ENCODE measurements at places on chromosomes 2 and 18.

DNA sequence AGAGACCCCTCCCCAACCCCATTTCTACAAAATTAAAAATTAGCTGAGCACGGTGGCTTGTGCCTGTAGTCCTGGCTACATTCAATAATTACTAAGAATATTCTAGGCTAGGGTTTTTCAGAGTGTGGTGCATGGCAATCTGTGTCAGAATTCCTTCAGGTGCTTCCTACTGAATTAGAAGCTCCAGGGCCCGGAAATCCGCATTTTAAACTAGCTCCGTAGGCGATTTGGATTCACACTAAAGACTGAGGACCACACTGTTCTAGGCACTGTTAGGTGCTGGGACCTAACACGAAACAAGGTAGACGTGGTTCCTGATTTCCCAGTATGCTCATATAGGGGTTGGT, 628 bp upstream of the ZFAND2B start:
- no peak for DNase-seq

GRCh38 chr18:41681138-41681880, 273.7 kb upstream of the PIK3C3 start:
- no peak for DNase-seq

- DNase-seq, result peak; percentile 3
Observed at GRCh38 chr18:50410008-50410407, 35.2 kb downstream of the SKA1 start.

GRCh38 chr2:234887195-234887594, 64.6 kb upstream of the SH3BP4 start:
- no peak for DNase-seq

DNA sequence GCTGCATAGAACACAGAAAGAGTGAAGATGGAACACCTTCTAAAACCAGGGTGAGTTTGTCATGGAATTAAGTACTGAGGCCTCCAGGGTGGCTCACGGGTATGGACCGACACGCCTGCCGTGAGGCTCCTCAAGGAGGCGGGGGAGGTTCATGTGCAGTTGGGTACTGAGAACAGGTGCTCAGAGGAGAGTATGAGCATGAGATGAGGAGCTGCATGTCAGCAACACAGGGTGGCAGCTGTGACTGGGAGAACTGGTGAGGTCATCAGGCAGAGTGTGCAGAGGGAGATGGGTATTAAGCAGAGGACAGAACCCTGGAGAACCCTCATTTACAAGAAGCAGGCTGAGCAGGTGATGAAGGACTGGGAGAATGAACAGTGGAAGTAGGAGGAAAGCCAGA, 63.2 kb upstream of the KLHL29 start:
- no peak for DNase-seq

DNA sequence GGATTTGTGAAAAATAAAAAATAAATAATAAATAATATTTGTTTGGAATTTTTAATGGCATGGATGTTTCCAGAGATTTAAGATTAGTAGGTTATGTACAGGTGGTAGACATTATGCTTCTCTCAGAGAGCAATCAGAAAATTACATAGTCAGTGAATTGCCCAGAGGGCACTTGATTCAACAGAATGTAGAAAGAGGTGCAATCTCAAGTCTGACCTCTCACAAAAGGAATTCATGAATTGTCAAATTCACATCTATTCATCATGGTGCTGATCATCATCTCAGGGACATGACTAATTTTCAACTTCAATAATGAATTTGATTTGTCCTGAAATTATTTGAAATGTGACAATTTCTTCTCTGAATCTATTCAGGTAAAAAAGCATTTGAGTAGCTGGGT, 172.5 kb downstream of the PDE11A start:
- DNase-seq, result no peak

- no peak for DNase-seq
Observed at GRCh38 chr2:229273006-229273722, 2.1 kb upstream of the PID1 start.

GRCh38 chr18:47184419-47185050, 8.4 kb upstream of the IER3IP1 start:
- DNase-seq, result peak; percentile 56

DNA sequence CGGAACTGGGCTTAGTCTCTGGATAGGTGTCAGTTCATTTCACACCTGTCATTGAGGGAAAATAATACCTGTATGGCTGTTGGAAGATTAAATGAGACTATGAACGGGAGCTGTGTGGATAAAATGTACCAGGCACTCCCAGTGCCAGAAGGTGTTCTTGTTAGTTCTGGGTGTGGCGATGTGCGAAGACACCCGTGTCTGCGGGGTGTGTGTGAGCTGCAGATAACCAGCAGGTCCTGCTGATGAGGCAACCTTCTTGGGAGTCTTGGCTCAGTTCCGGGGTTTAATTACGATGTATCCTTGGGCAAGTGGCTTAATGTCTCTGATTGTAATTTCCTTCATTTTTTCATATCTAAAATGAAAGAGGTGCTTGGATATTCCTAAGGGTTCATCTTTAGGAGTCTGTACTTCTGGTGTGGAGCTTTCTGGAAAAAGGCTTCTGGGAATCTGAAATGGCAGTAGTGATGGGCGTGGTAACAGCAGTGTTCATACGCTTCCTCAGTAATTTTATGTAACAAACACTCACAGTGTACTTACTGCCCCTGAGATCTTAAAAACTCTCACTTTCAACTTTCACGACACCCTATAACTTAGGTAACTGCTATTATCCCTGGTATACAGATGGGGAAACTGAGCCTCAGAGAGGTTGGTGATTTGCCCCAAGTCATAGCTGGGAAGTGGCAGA, 35.0 kb downstream of the NEDD4L start:
- DNase-seq, result no peak

- DNase-seq, result peak; percentile 14
Observed at GRCh38 chr2:104620801-104621200, 233.1 kb upstream of the POU3F3 start.

DNA sequence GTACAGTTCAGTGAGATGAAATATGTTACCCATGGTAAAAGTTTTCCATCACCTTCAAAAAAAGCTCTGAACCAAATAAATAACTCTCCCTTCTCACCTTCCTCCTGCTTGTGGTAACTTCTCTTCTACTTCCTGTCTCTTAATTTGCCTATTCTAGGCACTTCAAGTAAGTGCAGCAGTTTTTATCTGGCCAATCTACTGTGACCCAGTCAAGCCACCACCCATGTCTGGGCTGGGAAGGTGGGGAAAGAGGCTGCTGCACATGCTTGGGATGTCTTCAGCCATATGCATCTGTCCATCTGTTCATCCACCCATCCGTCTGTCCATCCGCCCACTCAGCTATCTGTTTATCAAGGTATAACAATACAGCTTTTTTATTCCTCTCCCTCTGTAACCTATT, 31.6 kb downstream of the ZNF532 start:
- no peak for DNase-seq

GRCh38 chr2:74137651-74138599, 9.8 kb downstream of the BOLA3 start:
- peak; percentile 23 for DNase-seq

DNA sequence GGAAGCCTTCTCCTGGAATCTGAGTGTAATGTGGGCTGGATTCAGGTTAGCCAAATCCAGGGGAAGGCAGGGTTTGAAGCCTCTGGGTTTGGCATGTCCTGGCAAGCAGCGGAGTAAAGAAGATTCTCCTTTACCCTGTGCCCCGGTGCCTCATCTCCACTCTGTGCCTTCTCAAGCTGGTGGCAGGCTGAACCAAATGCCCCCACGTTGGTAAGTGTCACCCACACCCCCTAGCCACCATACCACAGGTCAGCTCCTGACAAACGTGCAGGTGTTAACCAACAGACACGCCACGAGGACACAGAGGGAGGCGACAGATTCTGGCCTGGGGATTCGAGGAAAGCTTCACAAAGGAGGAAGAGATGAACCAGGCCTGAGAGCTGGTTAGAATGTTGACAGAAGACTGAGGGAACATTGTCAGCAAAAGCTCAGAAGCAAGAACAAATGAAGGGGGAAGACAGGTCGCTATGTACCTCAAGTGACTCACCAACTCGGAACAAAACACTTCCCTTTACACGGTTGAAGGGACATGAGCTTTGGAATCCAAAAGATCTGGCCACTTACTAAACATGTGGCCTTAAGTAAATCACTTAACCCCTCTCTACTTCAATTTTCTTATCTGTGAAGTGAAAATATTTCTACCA, 85.2 kb upstream of the LCLAT1 start:
- no peak for DNase-seq

DNA sequence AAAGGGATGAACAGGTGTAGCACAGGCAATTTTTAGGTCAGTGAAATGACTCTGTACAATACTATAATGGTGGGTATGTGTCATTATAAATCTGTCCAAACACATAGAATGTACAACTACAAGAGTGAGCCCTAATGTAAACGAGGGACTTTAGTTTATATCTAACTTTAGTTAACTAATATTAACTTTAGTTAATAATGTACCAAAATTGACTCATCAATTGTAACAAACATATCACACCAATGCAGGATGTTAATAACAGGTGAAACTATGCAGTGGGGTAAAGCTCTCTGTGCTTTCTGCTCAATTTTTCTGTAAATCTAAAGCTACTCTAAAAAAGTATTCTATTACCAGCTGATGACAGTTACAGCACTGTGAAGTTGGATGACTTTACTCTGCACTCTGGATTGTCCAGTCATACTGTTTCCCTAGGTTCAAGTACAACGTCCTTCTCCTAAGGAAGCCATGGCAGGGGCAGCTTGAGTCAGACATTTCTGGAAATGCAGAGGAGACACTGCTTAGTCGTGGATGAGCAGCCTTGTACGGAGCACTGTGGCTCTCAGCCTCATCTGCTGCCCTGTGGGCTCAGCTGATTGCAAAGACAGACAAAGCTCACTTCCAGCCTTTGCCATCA, 26.1 kb downstream of the TGFA start:
- DNase-seq, result no peak

DNA sequence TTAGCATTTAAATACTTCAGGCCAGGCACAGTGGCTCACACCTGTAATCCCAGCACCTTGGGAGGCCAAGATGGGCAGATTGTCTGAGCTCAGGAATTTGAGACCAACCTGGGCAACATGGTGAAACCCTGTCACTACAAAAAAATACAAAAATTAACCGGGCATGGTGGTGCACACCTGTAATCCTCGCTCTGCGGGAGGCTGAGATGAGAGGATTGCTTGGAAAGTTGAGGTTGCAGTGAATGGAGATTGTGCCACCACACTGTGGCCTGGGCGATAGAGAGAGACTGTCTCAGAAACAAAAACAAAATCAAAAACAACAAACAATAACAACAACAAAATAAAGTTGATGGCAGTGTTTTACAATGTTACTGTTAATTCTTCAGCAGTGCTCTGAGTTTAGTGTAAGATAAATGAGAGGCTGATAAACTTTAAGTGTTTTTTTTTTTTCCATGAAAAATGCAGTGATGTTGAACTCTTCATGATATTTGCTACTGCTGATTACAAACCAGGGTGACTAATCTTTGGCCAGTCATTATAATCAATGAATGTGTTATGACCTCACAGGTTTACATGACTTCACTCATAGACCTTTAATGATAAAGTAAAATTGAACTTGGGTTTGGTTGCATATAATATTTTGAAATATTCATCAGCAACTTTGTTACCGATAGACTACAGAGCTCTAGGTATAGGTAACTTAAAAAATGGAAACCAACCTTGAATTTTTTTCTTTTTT, 2.5 kb downstream of the ITGAV start:
- DNase-seq, result no peak

GRCh38 chr18:3119401-3120341, 100.1 kb downstream of the MYOM1 start:
- DNase-seq, result peak; percentile 18
